Pons (tissue), 1 donor: ENCODE measurements at places on chromosomes 4 and X.

- DNase-seq, result no peak
These were observed 5.8 kb downstream of the ADRA2C start for GRCh38 chr4:3771939-3772495.

- DNase-seq, result no peak
These were observed 8.7 kb downstream of the MAB21L2 start for GRCh38 chr4:150590631-150591030.

DNA sequence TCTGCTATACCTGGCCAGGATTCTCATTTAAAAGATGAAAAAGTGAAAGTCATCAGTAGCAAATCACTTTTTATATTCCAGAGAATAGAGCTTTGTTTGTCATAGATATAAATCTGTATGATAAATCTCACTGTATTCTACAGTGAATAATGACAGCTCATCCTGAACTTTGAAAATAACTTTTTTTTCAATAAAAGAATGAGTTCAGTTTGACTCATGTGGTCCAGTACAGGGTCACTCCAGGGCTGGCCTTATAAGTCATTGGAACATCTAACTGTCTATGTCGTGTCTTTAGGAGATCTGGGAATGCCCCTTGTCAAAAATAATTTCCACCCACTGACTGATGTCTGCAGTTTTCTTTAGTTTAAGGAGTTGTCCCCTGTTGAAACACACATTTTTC, 18.5 kb upstream of the CXCL8 start:
- no peak for DNase-seq

DNA sequence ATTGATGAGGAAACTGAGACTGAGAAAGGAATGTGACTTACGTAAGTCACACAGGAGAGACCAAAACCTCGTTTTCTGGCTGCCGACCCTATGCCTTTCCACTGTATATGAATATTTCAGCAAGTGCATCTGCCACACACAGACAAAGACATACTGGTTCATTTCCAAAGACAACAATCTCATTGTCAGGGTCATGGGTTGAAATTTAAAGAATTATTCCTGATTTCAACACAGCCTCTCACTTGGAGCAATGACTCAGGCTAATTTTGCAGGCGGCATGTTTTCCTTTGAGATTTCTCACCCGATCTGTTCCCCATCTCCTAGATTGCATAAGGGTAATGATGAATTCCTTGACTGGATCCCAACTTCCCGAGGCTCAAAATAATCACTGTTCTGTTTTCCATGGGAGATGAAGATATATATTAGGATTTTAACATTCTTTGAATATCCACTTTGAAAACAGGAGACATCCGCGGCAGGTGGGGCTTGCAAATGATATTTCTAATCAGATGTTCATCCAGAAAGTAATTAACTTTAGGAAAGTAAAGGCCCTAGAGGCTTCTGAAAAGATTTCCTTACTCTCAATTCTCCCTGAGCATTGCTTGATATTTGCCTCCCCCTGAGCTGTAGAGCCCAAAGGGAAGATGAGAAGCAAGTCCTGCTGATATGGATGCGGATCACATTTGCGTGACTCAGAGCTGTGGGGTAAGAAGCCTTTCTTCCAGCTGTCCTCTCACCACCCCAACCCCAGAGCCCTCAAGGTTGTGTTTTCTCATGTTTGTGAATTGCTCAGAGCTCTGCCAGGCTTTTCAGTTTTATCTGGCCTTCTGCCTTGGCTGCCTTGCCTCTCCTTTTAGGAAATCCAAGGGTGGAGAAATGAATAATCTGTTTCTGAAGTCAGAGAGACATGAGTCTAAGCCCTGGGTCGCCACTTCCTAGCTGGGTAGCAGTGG, 361.1 kb upstream of the BOD1L1 start:
- no peak for DNase-seq

DNA sequence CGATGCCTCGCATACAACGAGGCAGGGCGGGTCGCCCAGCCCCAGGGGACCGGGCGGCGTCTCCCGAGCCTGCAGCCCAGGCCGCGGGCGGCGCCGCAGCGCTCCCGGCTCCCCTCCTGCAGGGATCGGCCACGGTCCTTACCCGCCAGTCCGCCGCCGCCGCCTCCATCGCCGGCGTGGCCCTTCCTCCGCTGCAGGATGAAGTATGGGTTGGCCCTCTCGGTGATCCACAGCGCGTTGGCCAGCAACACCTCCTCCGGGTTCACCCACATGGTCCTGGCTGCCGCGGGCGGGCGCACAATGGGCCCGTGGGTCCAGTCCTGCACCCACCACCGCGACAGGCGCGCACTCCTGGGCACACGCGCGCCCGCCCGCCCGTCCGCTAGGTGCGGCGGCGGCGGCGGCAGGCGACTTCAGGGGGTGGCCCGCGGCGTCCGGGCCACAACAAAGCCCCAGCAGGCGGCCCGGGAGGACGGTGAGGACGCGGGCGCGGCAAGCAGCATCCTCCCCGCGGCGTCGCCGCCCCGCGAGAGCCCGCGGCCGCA, 339 bp downstream of the TBC1D9 start:
- no peak for DNase-seq

DNA sequence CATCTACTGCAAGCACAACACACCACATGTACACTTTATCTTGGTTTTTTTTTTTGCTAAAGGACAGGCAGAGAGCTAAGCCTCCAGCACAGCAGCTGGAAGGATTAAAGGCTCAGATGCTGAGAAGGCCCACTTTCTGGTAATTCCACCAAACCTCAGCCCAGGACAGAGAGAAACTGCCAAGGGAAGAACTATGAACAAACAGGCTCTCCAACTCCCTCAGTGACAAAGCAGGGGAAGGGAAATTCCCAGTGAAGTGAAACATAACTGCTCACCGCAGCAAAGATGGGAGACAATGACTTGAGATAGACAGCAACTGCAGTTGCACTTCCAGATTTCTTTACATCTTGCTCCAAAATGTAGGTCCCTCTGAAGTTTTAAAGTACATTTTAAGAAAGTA, 4.8 kb downstream of the PROM1 start:
- no peak for DNase-seq

GRCh38 chr4:182925298-182925757, 8.1 kb upstream of the DCTD start:
- peak; percentile 90 for DNase-seq

DNA sequence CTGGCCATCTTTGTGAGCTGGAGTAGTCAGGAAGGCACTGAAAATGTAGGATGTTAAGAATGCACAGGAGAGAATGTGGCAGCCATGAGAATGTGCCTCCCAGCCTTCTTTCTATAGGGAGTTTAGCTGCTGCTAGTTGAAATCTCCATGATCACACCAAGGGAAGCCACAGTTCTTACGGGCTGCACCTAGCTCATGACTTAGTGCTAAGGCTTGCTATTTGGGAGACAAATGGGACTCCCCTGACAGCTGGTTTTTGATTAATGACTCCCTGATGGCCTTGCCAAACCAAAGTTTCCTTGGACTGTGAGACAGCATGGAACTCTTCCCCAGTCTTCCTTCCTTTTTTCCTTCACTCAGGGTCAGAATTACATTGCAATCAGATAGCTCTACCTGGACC, 9.2 kb downstream of the CTSO start:
- no peak for DNase-seq

DNA sequence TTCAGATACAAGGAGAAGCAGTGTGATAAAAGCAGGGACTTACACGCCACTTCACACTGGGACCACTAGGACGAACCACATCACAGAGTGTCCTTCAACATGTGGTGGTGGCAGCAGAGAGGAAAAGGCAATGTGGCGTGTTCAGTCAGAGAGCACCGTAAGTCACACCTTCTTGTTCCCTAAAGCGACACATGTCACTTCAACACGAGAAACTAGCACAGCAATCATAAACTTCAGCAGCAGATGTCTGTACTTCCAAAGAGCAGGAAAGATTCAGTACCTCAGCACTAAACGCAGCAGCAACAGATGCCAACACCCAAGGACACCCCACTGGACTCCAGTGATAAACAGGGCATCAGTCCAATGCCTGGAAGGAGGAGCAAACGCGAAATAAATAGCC, 96.7 kb downstream of the AREG start:
- DNase-seq, result no peak

DNA sequence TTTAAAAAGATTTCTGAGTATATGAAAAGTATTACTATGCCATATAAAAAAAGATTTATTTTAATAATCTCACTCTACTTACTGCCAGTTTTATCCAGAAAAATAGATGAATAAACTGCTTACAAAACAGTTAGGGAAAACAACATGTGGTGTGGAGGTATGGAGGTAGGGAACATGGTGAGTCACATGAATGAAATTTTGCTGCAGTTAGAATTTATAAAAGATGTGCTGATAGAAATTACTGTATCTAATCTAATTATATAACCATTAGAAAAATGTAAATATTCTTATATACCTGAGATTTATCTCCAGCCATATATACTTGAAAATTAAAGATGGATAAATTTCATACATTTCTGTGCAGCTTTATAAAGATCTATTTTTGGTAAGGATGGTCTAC, 184.0 kb upstream of the ANK2 start:
- no peak for DNase-seq

GRCh38 chrX:6674734-6675133, 139.8 kb upstream of the VCX3A start:
- no peak for DNase-seq

DNA sequence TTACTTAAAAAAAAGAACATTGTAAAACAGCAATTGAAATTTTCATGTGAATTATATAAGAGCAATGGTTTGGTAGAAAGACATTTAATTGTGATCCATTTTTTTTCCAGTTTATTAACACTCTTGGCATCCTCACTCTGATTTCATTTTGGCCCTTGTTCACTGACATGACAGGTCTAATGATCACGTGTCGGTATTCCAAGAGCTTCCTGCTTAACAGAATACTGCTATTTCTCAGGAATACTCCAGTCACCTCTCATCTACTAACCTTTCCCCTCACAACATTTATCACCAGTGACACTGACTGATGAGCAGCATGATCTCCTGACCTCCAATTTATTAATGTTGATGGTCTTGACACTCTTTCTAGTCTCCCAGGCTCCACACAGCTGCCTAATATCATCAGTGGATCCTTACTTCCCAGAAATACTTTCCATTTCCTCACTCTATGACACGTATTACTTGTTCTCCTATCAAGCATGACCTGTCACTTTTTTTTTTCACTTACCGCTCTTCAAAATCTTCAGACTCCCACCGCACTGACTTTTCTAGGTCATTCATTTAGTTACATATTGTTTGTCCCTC, 847.8 kb upstream of the SLIT2 start:
- no peak for DNase-seq

DNA sequence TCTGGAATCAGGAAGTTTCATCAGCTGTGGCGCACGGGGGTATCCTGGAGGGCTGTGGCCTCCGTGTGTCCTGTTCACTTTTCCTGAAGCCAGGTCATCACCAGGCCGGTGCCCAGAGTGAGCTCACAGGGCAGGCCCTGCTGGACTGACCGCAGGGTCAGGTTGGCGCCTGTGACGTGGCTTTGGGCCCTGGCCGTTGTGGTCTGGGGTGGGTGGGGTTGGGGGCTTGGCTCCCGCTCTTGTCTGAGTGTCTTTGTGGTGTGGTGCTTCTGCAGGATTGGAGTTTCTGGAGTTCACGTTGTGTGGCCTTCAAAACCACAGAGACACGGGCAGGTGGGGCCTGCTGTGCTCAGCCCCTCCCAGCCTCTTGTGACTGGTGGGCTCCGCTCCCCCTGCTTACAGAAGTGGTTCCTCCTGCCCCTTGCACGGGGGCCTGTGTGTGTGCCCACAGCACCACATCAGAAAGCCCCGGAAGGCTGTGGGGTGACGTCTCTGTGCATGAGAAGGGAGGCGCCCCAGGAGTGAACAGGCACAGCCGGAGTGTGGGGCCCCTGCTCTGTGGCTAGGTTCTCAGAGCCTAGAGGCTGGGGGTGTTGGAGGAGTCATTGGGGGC, 9.5 kb downstream of the RGS12 start:
- DNase-seq, result no peak

GRCh38 chrX:41518127-41518840, 71.1 kb downstream of the NYX start:
- DNase-seq, result no peak
